ENCODE measurements at places on chromosomes 1 and 21.

GRCh38 chr21:43865540-43866259 lies 677 bp downstream of the AGPAT3 start:
- no peak for DNase-seq

- DNase-seq, result peak; percentile 50
Observed at GRCh38 chr1:40032240-40032891, 8.2 kb upstream of the CAP1 start.

DNA sequence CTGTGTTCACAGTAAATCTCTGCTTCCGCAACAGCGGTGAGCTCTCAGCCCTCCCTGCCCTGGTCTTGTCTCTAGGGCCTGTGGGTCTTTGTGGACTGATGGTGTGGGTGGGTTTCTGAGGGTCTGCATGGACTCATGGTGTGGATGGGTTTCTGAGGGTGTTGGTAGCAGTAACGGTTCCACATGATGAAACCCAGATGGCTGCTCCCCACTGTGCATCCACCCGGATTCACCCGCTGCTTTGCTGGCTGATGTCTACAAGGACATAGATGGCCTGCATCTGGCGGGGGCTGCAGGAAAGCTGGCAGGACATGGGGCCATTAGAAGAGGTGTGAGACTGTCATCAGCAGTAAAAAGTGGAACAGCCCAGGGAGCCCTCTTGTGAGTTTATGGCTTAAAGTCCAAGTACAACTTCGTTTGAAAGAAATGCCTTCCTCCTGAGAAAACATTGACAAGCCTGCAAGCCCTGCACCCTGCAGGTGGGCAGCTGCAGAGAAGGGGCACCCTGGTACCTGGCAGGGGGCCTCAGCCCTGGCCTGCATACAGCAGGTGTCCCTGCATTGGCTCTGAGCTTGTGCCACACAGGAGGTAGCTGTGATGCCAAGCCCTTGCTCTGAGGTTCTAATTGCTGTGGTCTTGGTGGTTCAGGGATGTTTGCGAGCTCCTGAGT lies 156.9 kb upstream of the COL6A1 start:
- DNase-seq, result no peak

- no peak for DNase-seq
Observed at GRCh38 chr21:39363607-39364555, 15.0 kb upstream of the HMGN1 start.
